ENCODE measurements at places on chromosomes 7 and 10.

- DNase-seq: no peak
Measured at GRCh38 chr10:62805231-62806099, 945 bp downstream of the ADO start.

- DNase-seq: no peak
Measured at GRCh38 chr10:70809011-70809611, 6.6 kb upstream of the SGPL1 start.

GRCh38 chr7:127039541-127039940 lies 213.2 kb downstream of the GRM8 start:
- DNase-seq: no peak

DNA sequence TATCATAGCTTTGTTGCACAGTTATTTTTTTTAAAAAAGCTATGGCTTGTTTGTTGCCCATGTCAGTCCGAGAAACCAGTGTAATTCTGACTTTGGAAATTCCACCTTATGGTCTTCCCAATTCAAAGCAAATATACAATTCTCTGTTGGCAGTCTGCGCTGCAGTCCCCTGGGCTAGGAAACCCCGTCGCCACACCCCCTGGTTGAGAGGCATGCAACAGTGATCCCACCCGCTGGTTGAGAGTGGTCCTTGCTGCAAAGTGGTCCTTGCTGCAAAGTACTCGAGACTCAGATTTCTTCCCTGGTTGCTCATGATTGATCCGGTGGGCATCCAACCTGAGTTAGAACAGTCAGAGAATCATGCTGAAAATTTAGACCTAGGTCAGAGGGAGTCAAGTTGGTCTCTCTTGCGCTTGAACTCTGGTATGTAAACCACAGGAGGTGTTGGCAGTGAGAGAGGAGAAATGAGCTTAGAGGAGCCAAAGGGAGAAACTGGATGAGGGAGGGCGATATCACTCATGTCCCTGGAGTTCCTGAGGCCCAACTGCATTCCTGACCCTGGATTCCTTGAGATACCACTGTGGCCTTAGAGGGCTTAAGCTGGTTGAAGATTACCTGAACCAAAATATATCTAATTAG lies 45.0 kb upstream of the STK17A start:
- no peak for DNase-seq

GRCh38 chr10:79246209-79246581 lies 101.1 kb upstream of the PPIF start:
- DNase-seq: peak; percentile 47

GRCh38 chr7:83866582-83866981 lies 217.6 kb upstream of the SEMA3E start:
- no peak for DNase-seq

DNA sequence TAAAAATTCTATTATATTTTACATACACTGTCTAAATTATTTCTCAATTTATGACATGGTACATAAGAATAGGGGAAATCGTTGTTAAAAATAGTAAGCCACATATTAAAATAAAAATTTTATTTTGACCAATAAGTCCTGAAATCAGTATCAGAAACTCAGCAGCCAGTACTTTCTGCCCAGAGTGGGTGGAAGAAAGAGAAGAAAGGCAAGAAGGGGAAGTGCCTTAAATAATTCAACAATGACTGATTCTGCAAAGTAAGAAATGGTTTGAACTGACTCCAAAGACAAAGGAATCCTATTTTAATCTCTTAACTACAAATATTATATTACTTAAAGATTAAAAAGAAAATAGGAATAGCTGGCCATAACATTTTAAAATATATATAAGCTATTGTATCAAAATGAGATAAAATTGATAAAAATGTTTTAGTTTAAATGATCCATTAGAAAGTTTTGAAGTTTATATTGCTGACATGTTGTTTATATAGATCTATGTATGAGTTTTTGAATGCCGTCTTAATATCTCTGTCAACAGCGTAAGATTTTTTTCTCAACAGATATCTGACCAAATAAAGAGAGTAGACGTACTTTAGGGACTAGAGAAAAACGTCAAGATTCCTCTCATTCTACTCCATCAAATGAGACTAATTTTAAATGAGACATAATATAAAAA lies 30.2 kb upstream of the NRCAM start:
- no peak for DNase-seq

DNA sequence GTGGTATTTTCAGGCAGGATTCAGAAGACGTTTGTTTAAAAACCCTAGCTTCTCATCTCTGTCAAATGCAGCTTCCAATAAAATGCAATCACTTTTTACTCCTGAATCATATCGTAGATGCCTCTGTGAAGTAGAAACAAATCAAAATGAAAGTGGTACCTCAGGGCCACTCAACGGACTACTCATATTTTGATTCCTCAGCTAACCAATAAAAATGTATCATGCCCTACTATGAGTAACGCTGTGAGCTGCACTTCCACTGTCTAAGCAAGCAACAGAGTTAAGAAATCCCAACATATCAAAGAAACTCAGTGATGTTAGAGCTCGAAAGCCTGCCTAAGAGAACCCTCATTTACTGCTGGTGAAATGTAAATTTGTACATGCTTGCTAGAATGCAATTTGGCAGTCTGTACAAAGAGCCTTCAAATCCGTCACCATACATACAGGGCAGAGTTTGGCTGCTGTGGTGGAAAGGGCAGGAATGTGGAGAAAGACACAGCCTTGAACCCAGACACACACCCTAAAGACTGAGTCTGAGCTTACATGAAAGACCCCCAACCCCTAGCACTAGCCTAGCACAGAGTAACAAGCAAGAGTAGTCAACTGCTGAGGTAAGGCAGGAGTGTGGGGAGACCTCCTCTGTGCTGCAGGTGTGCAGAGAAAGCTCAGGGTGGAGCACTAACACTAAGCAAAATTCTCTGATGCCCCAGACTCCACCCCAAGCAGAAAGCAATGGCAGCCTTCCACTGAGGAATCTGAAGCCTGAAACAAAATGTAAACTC lies 151.5 kb downstream of the ANK3 start:
- DNase-seq: no peak

GRCh38 chr10:77084431-77085144 lies 553.0 kb downstream of the KCNMA1 start:
- DNase-seq: no peak

DNA sequence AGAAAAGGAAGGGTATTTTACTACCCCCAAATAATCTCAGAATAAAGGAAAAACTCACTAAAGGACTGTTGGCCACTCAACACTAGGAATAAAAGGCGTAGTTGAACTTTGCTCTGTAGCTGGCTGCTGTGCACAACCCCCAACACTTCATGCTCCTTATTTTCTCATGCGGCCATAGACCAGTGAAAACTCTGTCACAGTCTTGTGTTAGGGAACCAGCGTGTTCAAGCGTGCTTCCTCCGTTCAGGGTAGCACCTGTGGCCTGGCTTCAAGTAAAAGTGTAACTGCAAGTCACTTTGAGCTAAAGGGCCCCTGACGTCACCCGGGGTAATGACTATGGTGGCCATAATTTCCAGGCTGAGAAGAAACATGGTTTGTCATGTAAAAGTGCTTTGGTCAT lies 27.0 kb downstream of the BLNK start:
- DNase-seq: no peak

DNA sequence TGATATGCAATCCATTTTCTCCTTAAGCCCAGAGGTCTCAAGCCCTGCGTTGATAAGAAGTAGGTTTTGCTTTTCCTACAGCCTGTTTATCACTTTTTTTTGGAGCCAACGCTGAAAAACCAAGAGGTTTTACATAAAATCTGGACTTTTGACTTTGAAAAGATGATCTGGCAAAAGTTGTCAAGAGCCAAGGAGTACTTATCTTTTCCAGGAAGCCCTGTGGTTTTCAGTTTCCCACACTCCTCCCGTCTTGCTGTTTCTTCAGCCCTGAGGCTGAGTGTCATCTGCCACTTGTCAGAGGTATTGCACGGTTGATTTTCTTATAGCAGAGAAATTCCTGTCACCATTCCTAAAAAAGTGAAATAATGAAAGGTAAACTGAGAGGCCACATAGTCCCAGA lies 108.7 kb downstream of the TYW1 start:
- DNase-seq: no peak

DNA sequence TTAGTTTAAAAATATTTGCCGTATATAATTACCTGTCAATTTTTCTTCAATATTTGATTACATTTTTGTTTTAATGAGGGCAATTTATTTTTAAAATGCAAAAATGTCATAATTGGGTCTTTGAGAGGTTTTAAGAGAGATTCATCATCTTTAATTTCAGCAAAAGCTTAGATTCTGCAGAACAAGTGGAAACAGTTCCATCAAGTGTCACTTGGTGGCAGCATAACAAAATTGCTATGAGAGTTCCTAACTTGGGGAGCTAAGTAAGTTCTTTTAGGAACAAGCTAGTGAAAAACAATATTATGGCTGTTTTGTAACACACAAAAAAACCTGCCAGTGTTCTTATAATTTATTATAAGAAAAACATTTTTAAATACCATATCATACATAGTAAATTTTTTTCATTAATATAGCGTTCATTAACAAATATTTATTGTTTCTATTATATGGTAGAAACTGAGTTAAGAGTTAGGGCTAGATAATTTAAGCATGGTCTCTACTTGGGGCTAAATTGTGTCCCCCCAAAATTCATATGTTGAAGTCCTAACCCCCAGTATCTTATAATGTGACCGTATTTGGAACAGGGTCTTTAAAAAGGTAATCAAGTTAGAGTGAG lies 155.2 kb downstream of the MAGI2 start:
- DNase-seq: no peak

GRCh38 chr10:114094795-114095194 lies 51.1 kb downstream of the ADRB1 start:
- no peak for DNase-seq

DNA sequence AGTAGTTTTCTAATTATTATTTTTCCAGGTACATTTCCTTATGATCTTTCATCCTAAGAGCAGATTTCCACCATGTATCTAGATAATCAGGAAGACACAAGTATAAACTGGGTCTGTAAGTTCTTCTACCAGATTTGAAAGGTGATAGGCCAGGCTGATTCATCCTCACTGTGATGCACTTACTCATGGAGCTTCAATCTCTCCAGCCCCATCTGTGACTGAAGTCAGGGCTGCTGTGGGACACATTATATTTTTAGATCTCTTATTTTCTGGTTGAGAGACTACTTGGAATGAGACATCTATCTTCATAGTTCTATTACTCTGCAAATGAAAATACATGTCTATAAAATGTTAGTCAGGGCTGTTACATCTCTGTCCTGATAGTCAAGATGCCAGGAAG lies 85.5 kb upstream of the SLC25A13 start:
- no peak for DNase-seq

GRCh38 chr10:70912556-70912955 lies 24.2 kb upstream of the PCBD1 start:
- no peak for DNase-seq

DNA sequence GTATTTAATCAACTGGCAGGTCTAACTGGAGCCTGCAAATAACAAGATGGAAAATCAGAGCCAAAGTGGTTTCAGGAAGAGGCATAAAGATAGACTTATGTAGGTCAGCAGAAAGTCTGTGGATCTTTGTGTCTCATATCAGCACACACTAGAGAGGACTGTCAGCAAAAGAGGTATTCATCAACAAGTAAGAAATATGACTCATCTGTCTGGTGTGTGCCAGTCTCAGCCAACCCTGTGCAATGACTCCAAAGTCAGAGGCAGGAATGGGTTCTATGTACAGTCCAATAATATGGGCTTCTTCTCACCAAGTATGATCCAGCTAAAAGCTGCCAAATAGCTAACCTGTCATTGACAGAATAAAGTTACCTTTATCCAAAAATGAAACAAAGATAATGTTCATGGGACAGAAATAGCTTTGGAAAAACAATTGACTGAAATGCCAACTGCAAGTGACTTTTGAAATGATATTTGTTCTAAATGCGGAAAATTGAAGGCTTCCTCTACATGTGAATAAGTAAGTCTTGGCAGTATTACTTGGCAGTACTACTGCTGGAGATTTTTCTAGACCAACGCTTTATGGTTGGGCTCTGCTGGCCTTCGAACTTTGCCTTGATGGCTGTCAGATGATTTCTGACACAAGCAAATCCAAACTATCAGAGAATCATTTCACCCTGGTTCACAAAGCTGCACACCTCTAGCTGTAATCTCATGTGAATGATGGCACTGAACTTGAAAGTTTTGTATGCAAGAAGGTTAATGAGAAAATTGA lies 272.3 kb upstream of the SEMA3C start:
- DNase-seq: no peak

DNA sequence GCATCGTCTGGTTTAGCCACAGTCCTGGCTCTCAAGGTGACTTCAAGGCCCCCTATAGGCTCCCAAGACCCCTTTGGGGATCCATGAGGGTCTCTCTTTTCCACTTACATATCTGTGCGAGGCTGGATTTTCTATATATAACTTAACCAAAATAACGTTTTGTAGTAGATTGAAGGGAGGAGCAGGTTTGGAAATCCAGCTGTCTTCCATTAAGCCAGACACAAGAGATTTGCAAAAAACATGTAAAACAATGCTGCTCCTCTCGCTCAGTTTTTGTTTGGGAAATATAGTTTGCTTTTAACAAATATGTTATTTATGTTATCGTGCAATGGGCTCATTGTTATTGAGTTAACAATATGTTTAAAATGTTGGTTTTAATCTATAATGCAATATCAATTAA lies 811.2 kb downstream of the TYW1 start:
- DNase-seq: no peak

GRCh38 chr10:72109636-72110157 lies 21.3 kb upstream of the SPOCK2 start:
- DNase-seq: no peak

GRCh38 chr10:32189400-32190084 lies 133.3 kb upstream of the KIF5B start:
- DNase-seq: no peak

DNA sequence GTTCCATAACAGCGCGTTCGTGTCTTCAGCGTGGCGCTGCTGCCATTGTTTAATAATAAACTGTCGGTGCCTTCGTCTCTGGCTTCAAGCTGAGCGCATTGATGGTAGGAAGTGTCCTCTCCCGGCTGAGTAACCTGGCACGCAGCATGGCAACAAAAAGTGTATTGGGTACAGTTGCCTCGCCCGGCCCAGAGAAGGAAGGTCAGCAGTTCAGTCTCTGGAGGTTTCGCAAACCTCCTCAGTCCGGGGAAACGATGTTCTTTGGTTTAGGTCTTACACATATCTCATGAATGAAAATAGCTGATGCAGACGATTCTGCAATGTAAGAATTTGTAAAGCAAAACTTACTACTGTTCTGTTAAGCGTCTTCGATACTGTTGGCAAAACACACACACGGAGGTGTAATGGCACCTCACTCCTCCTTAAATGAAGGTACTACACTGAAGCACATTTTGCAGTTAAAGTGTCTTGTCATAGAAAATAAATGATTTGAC lies 739 bp upstream of the CCDC186 start:
- DNase-seq: peak; percentile 59

GRCh38 chr7:131604841-131605279 lies 48.4 kb upstream of the PODXL start:
- no peak for DNase-seq

- peak; percentile 74 for DNase-seq
Measured at GRCh38 chr10:514137-514671, 175.3 kb downstream of the DIP2C start.

DNA sequence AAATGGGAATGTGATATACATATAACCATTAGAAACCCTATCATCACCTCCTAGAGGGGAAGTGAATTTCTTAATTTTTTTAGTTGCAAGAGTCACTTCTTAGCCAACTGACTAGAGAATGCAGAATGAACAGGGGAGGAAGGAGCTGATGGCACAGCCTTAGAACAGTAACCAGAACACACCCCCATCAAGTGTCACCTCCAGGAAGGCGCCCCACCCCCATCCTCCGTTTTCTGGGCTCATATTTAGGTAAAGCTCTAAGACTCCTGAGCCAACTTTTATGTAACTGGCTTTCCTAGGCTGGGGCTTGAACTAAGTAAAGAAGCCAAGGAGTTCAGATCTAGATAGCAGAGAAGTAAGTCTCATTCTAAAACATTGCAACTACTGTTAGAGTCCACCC lies 54.0 kb downstream of the COL17A1 start:
- no peak for DNase-seq

- DNase-seq: no peak
Measured at GRCh38 chr7:116547347-116547746, 22.5 kb downstream of the CAV1 start.

Measured in nucleus accumbens (tissue), 56 donors.